ENCODE measurements at places on chromosomes 16 and 17.
A peak's percentile ranks its signal among the peaks of the same experiment; 100 is the strongest.

GRCh38 chr16:67928561-67929364 lies 2.9 kb downstream of the CTRL start:
- peak; percentile 41 for DNase-seq

DNA sequence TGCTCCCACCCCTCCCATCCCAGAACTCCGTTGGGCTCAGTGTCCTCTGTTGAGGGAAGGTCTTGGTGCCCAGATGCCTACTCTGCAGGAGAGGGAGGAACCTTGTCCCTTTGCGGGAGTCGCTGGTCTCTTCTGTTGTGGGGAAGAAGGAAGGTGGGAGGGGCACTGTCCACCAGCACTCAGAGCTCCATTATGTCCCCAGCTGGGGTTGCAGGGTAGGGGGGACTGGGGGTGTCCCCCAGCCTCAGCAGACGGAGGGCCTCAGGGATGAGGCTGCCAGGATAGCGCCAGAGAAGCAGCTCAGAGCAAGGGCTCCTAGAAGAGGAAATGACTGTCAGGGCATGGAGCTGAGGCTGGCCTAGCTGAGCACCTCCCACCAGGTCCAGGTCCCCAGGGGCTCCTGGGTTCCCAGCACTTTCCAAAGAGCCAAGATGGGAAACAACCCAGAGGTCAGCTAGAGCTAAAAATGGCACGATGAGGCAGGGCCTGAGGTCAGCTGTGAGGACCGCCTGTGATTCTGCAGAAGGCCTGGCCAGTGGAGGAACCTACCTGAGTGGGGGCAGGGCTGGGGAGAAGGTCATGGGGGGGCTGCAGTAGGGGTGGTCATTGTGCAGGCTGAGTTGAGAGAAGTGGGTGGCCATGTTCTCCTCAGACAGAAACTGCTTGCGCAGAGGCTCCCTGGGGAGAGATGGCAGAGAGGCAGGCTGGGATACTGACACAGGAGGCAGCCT lies 893 bp downstream of the HCFC1R1 start:
- peak; percentile 50 for DNase-seq

DNA sequence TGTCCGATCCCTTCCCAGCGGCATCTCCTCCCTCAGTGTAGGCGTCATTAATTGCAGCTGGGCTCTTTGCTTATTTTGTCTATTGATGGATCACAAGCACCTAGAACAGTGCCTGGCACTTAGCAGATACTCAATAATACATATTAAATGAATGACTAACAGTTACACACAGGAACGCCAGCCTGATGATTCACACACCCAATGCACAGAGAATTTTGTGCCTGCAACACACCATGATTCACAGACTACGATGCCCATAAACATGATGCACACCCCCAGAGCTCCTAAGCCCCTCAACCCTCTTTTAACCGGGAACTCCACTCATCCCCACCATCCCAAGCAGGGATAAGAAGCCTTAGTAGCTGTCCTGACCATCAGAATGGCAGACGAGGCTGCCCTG lies 66.6 kb upstream of the TMEM97 start:
- DNase-seq = peak; percentile 41

GRCh38 chr17:9936095-9936494 lies 31.0 kb upstream of the RCVRN start:
- DNase-seq = no peak

GRCh38 chr17:17853811-17854447 lies 17.1 kb upstream of the SREBF1 start:
- DNase-seq = no peak

GRCh38 chr17:12789075-12789480 lies 220 bp upstream of the ARHGAP44 start:
- DNase-seq = no peak

DNA sequence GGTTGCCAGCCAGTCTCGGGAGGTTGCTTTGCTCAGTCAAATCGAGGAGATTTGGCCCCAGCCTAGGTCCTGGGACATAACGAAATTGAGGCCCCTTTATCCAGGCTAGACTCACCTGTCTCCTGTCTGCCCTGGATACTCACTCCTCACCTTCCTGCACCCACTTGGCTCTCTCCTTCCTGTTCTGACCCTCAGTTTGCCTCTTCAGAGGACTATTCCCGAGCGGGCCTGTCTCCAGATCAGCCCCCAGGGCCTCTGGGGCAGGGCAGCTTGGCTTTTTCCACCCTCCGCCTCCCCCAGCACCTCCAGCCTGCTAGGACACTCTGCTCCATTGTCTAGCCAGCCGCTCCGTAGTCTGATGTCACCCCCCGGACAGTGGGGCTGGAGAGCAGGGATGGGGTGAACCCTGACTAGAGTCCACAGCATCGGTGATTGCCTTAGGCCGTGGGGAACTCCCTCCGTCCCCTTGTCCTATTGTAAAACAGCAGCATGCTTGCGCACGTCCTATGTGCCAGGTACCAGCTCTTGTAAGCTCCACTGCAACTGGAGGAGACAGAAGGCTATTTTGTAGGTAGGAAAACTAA lies 8.8 kb downstream of the WFIKKN2 start:
- no peak for DNase-seq

DNA sequence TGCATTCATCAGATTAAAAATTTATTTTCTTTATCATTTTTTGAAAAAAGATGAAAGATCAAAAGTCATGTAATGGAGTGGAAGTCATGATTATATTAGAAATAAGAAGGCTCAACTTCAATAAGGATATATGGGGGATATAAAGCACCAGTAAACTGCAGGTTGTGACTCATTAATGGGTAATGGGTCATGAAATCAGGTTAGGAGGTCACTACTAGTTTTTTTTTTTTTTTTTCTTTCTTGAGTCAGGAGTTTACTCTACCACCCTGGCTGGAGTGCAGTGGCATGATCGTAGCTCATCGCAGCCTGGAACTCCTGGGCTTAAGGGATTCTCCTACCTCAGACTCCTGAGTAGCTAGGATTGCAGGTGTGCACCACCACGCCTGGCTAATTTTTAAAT lies 14.3 kb downstream of the EFCAB13 start:
- DNase-seq = no peak

DNA sequence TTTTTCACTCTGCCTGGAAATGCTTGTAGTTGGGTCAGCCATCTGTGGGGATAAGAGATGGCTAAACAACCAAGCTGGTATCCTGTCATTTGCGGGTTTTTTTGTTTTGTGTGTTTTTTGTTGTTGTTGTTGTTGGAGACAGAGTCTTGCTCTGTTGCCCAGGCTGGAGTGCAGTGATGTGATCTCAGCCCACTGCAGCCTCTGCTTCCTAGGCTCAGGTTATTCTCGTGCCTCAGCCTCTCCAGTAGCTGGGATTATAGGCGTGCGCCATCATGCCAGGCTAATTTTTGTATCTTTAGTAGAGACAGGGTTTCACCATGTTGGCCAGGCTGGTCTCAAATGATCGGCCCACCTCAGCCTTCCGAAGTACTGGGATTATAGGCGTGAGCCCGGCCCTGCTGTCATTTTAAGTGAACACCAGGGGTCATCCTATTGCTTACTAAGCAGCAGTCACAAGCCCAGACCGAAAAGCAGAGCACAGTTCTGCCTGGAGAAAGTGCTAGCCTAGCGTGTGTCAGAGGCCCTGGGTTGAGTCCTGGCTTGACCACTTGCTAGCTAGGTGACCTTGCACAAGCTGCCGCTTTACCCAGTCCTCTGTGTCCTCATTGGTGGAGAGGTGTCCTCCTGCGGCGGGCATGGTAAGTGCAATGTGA lies 4.6 kb downstream of the SMCR8 start:
- DNase-seq = peak; percentile 56

GRCh38 chr17:79010304-79010646 lies 711 bp upstream of the CANT1 start:
- no peak for DNase-seq

DNA sequence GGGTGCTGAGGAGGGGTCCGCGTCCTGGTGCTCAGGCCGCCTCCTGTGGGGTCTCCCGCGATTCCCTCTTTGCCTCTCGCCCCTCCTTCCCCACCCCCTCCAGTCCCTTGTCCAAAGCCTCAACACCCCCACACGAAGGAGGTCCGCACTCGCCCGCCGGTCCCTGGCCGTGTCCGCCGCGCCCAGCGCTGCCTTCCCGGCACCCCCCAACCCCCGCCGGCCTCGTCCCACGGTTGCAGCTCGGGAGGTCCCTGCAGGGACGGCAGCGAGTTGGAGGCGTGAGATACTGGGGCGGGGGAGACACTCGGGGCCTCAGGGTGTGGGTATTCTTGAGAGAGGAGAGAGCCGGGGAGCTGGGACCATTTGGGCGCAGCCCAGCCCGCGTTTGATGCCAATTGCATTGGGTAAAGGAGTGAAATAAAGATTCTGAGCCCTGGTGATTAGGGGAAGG lies 468 bp downstream of the FLYWCH2 start:
- peak; percentile 6 for DNase-seq
